ENCODE measurements at places on chromosomes 5 and 9. TPM values are rescaled to one million over a fixed set of nuclear protein-coding genes. Genes with fewer than 3 reads are reported as not detected.

TAF11L6 gene
- total RNA-seq: not detected

SLC4A9 gene
- 0.23 TPM for total RNA-seq

PTTG1 gene
- total RNA-seq: 5.6 TPM

MARCOL gene
- not detected for total RNA-seq

INSL6 gene
- not detected for total RNA-seq

SMU1 gene
- total RNA-seq: 19.2 TPM

DNAJC18 gene
- total RNA-seq: 11.9 TPM

PCDHA1 gene
- total RNA-seq: not detected

HBEGF gene
- 44.3 TPM for total RNA-seq

GRCh38 chr5:45826055-45826454 lies 129.9 kb upstream of the HCN1 start:
- no peak overlapping the region for H3K27ac ChIP-seq
- no peak for DNase-seq
- H3K36me3 ChIP-seq: no peaks in the 10 kb centered on the region
- H3K4me3 ChIP-seq: no peak overlapping the region

GRCh38 chr5:64872044-64872443 lies 103.3 kb downstream of the CWC27 start:
- H3K36me3 ChIP-seq: no peaks in the 10 kb centered on the region
- no peak overlapping the region for H3K4me3 ChIP-seq
- H3K27ac ChIP-seq: no peak overlapping the region
- H3K27me3 ChIP-seq: no peaks in the 10 kb centered on the region

- no peak overlapping the region for H3K4me3 ChIP-seq
- H3K27me3 ChIP-seq: no peaks in the 10 kb centered on the region
- H3K27ac ChIP-seq: no peak overlapping the region
These were observed 21.7 kb downstream of the IL33 start for GRCh38 chr9:6237267-6237666.

DNA sequence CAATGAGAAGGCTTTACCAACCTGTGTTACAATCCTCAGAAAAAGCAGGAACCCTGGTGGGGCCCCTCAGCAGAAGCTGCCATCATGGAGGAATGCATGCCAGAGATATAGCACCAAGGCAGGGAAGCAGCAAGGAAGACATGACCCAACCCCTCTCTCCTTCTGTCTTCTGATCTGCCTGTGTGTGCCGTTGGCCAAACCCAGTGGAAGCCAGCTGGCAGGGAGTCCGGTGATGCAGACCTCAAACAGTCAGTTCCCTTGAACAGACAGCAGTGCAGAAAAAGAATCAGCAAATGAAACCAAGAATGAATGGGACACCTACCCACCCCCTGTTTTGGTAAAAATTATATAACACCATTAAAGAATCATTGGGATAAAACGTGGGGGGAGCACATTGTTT lies 234.2 kb downstream of the ZNF608 start:
- no peak overlapping the region for H3K27ac ChIP-seq
- no peaks in the 10 kb centered on the region for H3K27me3 ChIP-seq
- no peak overlapping the region for H3K4me3 ChIP-seq
- no peak for DNase-seq

- H3K27ac ChIP-seq: no peak overlapping the region
- H3K4me1 ChIP-seq: no peaks in the 10 kb centered on the region
- H3K4me3 ChIP-seq: no peak overlapping the region
- no peaks in the 10 kb centered on the region for H3K36me3 ChIP-seq
- H3K27me3 ChIP-seq: no peaks in the 10 kb centered on the region
- DNase-seq: no peak
These were observed 240.7 kb downstream of the COX7C start for GRCh38 chr5:86858442-86858841.

GRCh38 chr9:79731171-79731890 lies 159.6 kb downstream of the TLE4 start:
- H3K27ac ChIP-seq: no peak overlapping the region
- H3K4me1 ChIP-seq: no peaks in the 10 kb centered on the region
- DNase-seq: no peak
- no peak overlapping the region for H3K4me3 ChIP-seq
- peaks cover 5% of the 10 kb centered on the region for H3K36me3 ChIP-seq
- H3K27me3 ChIP-seq: no peaks in the 10 kb centered on the region

- peaks cover 19% of the 10 kb centered on the region for H3K36me3 ChIP-seq
- H3K4me1 ChIP-seq: no peaks in the 10 kb centered on the region
- H3K27ac ChIP-seq: no peak overlapping the region
- DNase-seq: no peak
- H3K4me3 ChIP-seq: no peak overlapping the region
- no peaks in the 10 kb centered on the region for H3K27me3 ChIP-seq
These were observed 77.1 kb upstream of the SUSD1 start for GRCh38 chr9:112252194-112252593.

DNA sequence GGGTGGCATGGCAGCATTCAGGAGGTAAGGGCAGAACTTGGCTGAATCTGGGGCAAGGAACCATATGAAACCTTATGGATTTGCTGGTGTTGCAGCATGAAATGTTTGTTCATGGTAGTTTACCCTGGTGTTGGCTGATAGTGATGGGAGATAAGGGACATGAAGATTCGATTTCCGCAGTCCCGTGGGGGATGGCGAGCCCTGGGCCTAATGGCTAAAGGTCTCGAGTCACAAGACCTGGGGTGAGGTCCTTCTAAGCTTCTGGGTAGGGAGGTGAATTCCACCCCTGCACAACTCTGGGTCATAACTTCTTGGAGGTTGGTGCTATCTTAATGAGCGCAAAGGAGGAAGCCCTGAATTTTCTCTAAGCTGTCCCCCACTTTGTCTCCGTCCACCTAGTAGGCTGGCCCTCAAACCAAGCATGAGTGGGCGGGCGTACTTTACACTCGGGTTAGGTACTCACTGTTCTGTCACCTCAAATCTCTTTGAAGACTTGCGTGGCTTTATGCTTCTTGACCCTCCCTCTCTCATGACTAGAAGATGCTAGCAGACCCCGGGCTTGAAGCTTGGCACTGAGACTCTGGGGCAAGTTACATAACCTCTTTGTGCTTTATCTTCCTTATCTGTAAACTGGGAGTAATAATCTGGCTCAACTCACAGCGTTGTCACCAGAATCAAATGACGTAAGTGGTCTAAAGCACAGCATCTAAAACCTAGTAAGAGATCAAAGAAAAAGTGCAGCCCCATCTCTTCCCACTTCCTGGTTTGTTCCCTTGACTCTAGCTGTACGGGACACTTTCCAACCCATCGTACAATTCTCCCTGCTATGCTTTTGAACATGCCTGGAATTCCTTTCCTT lies 72.5 kb downstream of the BASP1 start:
- no peak overlapping the region for H3K4me3 ChIP-seq
- H3K4me1 ChIP-seq: no peaks in the 10 kb centered on the region
- no peak overlapping the region for H3K27ac ChIP-seq
- no peaks in the 10 kb centered on the region for H3K27me3 ChIP-seq
- no peak for DNase-seq

DNA sequence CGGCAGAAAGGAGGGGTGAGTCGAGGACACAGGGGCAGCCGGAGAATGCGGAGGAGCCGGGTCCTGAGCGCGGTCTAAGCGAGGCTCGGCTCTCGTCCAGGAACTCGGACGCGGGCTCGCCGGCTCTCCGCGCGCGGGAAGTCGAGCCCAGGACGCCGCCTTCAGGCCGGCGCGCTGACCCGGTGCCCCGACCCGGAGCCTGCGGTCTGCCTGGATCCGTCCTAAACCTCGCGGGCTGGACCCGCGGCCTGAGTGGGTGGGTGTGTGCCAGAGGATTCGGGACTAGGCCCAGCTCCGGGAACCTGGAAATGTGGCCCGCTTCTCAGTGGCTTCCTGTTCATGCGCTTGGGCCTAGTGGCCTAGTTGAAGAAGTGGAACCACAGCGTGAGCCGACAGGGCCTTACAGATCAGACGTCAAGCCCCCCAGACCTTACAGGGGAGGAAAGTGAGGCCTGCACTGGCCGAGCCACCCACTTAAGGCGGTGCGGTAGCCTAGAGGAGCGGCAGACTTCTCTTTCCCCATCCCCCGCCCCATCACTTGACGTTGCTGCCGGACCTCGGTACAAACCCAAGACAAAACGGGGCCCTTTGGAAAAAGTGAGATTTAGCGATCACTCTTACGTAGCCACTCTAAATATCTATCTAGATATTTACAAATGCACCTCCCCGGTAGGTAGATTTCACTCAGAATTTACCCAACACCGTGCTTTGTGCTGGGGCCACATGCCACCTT lies 1.2 kb downstream of the CDKN2B-AS1 start:
- H3K27me3 ChIP-seq: peaks cover 18% of the 10 kb centered on the region
- peak; percentile 80 for DNase-seq
- H3K4me3 ChIP-seq: peak overlapping the region; percentile 89

DNA sequence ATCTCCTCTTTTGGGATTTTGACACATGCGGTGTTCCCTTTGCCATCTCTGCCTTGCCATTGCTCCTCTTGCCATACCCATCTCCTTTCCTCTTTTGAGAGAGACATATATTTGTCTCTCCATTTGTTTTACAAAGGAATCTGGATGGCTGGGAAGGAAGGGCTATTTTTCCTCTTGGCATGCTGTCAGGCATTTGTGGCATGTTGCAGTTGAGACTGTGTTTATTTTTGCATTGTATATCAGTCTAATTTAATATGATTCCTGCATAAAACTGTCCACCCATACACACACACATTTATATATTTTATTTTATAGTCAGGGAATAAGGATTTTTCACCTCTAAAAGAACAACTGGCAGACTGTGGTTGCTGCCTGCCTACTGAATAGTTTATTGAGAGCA lies 1105.8 kb upstream of the SEMA6A start:
- H3K4me3 ChIP-seq: no peak overlapping the region
- no peak overlapping the region for H3K27ac ChIP-seq
- no peak for DNase-seq
- no peaks in the 10 kb centered on the region for H3K36me3 ChIP-seq
- no peaks in the 10 kb centered on the region for H3K4me1 ChIP-seq

- H3K4me3 ChIP-seq: no peak overlapping the region
- peaks cover 8% of the 10 kb centered on the region for H3K36me3 ChIP-seq
- H3K27me3 ChIP-seq: no peaks in the 10 kb centered on the region
- no peak for DNase-seq
- no peaks in the 10 kb centered on the region for H3K4me1 ChIP-seq
- H3K27ac ChIP-seq: no peak overlapping the region
These were observed 20.3 kb downstream of the QSOX2 start for GRCh38 chr9:136225366-136225747.

GRCh38 chr5:81687292-81687691 lies 63.6 kb downstream of the SSBP2 start:
- H3K4me3 ChIP-seq: no peak overlapping the region
- no peaks in the 10 kb centered on the region for H3K4me1 ChIP-seq
- no peaks in the 10 kb centered on the region for H3K36me3 ChIP-seq
- no peak overlapping the region for H3K27ac ChIP-seq
- H3K27me3 ChIP-seq: no peaks in the 10 kb centered on the region

DNA sequence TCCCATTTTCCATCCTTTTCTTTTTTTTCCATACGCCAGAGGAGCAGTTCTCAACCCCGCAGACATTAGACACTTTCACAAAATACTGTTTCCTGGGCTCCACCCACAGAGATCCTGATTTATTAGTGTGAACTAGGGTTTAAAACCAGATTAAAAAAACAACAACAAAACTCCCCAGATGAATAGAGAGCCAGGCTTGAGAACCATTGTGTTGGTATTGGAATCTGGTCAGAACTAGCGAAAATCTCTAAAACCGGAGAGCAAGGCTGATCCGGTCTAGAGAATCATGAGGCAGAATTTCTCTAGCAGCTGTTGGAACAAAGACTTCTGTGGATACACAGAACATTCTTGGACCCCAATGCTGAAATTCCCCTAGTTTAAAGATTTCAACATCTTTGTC lies 173.0 kb downstream of the PCSK1 start:
- no peaks in the 10 kb centered on the region for H3K36me3 ChIP-seq
- no peaks in the 10 kb centered on the region for H3K4me1 ChIP-seq
- no peak for DNase-seq
- H3K27ac ChIP-seq: no peak overlapping the region
- no peak overlapping the region for H3K4me3 ChIP-seq

GRCh38 chr5:150674341-150674821 lies 13.3 kb downstream of the MYOZ3 start:
- H3K4me3 ChIP-seq: no peak overlapping the region
- H3K27me3 ChIP-seq: no peaks in the 10 kb centered on the region
- DNase-seq: no peak
- H3K4me1 ChIP-seq: peaks cover 18% of the 10 kb centered on the region
- H3K27ac ChIP-seq: no peak overlapping the region

DNA sequence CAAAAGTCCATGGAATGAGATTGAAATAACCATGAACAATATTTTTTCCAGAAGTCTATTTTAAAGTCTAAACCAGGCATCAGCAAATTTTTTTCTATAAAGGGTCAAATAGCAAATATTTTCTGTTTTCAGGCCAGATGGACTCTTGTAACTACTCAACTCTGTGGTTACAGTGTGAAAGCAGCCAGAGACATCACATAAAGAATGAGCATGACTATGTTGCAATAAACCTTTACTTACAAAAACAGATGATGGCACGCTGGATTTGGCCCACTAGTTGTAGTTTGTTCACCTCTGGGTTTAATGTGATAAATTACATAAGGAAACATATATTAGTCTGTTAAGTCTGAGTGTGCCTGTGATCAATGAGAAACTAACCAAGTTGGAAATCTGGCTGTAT lies 319.2 kb downstream of the TRPM3 start:
- no peak overlapping the region for H3K4me3 ChIP-seq
- DNase-seq: no peak
- H3K27ac ChIP-seq: no peak overlapping the region

- no peak for DNase-seq
- H3K27ac ChIP-seq: no peak overlapping the region
- H3K4me1 ChIP-seq: no peaks in the 10 kb centered on the region
- H3K4me3 ChIP-seq: peak overlapping the region; percentile 8
- H3K27me3 ChIP-seq: no peaks in the 10 kb centered on the region
These were observed 16.1 kb downstream of the EQTN start for GRCh38 chr9:27280860-27281259.

GRCh38 chr9:76891874-76892273 lies 14.0 kb downstream of the PRUNE2 start:
- H3K4me1 ChIP-seq: no peaks in the 10 kb centered on the region
- no peak for DNase-seq
- no peak overlapping the region for H3K27ac ChIP-seq
- no peak overlapping the region for H3K4me3 ChIP-seq
- H3K36me3 ChIP-seq: no peaks in the 10 kb centered on the region

DNA sequence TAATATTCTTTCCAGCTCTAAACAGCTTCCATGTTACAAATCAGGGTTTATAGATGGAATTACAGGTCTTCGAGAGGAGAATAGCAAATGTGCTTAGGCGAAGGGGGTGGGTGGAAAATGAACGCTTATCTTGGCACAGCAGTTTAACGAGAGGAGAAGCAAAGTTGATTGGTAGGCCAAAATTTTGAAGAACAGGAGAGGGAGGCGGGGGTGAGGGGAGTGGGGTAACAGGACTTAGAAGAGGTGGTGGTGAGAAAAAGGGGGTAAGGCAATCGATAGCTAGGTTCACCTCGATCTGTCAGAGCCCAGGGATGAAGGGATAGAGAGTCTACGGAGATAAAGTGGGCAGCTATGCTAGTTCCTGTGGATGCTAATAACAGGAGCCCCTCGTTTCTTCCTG lies 764 bp downstream of the ANKRA2 start:
- peak overlapping the region; percentile 98 for H3K27ac ChIP-seq
- H3K4me1 ChIP-seq: peaks cover 27% of the 10 kb centered on the region
- H3K4me3 ChIP-seq: peak overlapping the region; percentile 85
- H3K27me3 ChIP-seq: no peaks in the 10 kb centered on the region
